A549 (cell line): ENCODE measurements at places on chromosomes 16 and 17. TPM values are rescaled to one million over a fixed set of nuclear protein-coding genes. Genes with fewer than 3 reads are reported as not detected.

DNA sequence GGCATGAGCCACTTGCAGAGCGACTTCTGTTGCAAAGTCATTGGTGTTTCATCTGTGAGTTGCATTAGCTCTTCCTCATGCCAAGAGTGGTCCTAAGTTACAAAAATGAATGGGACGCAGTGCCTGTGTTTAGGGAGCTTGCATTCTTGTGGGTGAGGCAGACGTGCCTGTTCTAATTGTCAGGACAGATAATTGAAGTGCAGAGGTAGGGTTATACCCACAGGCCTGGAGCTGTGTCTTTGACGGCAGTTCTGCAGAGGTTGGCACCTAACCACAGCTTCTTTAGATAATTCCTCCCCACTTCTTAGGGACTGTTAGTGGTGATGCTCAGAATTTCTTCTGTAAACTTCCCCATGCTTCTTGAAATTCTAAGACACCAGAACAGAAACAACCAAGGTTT is 307.1 kb downstream of the SNX29 start:
- DNase-seq = no peak

DNA sequence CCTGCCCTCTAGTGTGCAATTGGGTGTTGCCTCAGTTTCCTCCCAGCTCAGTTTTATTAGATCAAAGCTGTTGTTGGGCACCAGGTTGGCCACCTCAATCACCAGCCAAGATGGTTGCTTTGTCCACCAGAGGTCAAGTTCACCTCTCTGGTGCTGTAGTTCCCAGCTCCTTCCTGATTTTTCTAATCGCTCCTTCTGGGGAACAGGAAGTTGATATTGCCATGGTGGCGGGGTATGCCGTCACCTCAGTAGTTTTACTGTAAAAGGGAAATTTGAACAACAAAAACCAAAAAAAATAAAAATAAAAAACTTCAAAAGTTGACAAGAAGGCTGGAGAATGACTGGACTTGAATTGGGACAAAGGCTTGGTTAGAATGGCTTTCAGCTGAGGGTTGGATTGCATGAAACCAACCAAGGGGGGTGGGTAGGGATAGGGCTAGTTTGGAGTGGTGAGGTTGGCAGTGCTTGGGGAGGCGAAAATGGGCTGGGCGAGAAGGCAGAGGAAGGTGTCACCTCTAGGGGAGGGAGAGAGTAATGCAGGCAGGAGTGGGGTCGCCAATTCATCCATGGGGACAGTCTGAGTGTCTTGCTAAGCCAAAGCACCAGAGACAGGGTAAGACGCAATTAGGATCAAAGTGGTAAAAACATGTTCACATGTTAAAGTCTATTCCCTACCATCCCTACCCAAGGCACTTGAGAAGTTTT is 6.2 kb downstream of the EFNB3 start:
- DNase-seq = peak; percentile 68

DNA sequence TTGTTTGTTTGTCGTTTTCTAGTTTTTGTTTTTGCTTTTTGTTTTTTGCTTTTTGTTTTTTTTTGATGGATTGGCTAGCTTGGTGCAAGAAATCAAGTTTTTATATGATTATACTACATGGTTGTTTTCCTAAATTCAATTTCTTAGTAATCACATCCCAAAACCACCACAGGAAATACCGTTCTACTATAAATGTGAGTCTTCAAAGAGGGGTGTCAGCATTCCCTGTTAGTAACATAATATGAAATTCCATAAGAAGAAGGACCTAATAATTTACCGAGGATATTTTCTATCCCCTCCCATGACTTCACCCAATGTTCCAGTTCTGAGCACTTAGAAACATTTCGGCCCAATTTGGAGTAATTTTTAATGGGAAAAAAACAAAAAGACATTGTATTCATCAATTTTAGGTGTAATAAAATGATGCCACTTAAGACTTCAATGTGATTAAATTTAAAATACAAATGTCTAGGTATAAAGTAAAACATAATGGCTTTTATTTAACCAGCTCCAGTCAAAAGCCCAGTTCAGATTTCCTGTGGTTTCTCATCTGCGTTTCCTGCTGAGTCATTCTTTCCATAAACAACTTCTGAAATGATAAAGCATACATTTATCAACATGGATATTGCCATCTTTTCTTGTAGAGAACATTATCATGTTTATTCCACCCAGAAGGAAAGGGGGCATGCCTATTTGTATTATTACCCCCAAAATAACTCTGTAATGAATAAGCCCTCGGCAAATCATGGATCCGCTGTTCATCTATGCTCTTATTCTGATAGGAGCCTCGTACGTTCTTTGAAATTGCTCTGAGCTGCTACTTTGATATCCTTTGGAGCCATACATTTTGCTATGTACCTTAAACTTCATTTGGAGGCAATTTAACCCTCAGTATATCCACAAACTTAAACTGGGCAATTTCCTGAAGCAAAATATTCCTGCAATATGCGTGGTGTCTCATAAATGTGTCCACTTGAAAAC is 28.1 kb downstream of the HSBP1 start:
- DNase-seq = peak; percentile 38

DNA sequence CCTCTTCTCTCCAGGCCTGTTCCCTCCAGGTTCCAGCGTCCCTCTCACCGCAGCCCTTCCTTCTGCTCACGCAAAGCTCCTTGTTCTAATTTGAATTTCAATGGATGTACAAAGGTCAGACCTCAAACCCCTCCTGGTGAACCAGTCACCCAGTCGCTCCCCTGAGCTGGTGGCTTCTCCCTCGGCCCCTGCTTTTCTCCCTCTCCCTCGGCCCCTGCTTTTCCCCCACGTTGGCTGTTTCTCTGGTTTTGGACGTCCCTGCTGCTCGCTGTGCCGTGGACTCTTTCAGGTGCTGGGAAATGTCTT is 8.6 kb upstream of the MSLN start:
- DNase-seq = no peak

GRCh38 chr17:1071103-1071825 is 74.3 kb downstream of the TIMM22 start:
- DNase-seq = no peak

GRCh38 chr17:35082073-35082657 is 18.7 kb upstream of the RFFL start:
- DNase-seq = no peak

GGA2 gene
- 29.9 to 33.1 TPM (median 32.7 TPM) in 3 replicates for polyA plus RNA-seq

ATP1B2 gene
- polyA plus RNA-seq = 0.05 to 0.26 TPM (median 0.10 TPM) in 3 replicates

TRAPPC1 gene
- polyA plus RNA-seq = 314 to 336 TPM (median 328 TPM) in 3 replicates

RHBDL3 gene
- polyA plus RNA-seq = 4.2 to 6.6 TPM (median 5.9 TPM) in 3 replicates

SLC2A4 gene
- polyA plus RNA-seq = 0.17 to 0.18 TPM (median 0.17 TPM) in 3 replicates

CFAP20 gene
- 44.4 to 46.5 TPM (median 45.3 TPM) in 3 replicates for polyA plus RNA-seq
